ENCODE measurements at places on chromosomes 1 and 21.

DNA sequence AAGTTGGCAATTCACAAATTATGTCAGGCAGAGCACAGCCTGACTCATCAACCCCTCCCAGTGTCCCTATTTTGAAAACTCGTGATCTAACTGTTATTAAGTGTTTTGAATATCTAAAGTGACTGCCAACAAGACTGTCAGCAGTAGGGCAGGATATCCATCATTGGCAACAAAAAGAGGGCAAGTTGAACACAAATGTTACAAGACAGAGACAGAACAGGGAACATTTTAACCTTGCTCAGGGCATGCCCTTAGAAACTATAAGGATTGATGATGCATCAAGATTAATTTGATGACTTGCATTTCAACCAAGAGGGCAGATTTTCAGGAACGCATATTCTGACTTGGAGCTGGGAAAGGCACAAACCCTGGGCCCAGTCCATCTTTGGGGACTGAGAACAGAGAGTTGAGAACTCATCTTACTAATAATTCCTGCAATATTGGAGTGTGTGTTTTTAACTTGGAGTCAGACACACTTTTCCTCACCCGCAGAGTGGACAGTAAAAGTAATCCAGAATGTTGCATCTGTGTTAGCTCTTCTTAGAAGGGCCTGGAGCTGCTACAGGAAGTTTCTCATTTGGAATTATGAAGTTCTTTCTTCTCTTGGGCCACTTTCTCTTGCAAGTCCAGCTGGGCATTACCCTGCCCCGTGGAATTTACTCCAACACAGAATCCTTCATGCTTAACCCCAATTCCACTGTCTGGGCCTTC lies 317.2 kb downstream of the LTN1 start:
- DNase-seq, result no peak

GRCh38 chr1:2165646-2166045 lies 28.9 kb downstream of the FAAP20 start:
- DNase-seq, result no peak

DNA sequence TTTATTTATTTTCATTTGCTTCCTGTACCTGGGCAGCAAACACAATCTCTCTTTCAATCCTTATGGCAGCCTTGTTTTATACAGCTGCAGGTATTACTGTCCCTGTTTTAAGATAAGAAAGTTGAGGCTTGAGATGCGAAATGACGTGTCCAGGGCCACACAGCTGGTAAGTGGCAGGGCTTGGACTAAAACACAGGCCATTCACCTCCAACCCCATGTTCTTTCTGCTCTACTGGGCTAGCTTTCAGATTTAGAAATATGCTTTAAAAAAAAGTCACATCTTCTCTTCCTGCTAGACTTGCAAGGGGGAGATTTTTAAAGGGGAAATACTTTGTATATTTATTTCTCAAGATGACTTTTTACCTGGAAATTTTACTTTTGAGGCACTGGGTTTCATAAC lies 62.8 kb downstream of the CNST start:
- no peak for DNase-seq

DNA sequence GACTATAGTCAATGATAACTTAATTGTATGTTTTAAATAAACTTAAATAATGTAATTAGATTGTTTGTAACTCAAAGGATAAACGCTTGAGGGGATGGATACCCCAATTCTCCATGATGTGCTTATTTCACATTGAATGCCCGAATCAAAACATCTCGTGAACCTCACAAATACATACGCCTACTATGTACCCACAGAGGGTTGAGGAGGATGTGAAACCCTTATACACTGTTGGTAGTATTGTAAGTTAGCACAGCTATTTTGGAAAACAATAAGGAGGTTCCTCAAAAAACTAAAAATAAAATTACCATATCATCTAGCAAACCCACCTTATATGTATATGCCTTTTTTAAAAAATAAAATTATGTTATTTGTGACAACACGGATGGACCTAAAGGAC lies 198.6 kb downstream of the MRPL39 start:
- DNase-seq, result no peak

DNA sequence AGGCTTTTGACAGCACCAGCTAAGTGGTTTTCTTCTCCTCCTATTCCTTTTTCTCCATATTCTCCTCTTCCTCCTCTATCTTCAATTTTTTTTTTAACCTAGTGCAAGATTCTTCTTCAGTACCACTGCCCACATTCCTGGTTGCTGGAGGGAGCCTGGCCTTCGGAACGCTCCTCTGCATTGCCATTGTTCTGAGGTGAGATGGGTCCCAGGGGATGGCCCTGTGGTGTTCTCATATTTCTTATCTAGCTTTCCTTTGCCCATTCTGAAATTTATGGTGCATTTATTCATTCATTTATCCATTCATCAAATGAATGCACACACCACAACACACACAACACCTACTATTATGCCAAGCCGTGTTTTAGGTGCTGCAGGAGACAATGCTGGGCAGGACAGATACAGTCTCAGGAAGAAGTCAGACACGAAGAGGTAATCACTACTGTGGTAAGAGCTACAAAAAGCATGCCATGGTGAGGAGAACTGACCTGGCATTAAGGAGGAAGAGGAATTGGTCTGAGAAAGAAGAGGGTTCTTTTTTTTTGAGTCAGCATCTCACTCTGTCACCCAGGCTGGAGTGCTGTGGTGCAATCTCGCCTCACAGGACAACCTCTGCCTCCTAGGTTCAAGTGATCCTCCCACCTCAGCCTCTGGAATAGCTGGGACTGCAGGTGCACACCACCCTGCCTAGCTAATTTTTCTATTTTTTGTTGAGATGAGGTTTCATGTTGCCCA lies 47.5 kb upstream of the TDRD10 start:
- DNase-seq, result no peak

Measured in activated naive CD4-positive, alpha-beta T cell treated with anti-CD3 and anti-CD28 coated beads, Interleukin-2, amount 50 U/mL, for 72 hours (primary cell).